ENCODE measurements at places on chromosomes 7 and 10.

- no peak for DNase-seq
Observed at GRCh38 chr7:131031099-131031868, 296.4 kb upstream of the MKLN1 start.

DNA sequence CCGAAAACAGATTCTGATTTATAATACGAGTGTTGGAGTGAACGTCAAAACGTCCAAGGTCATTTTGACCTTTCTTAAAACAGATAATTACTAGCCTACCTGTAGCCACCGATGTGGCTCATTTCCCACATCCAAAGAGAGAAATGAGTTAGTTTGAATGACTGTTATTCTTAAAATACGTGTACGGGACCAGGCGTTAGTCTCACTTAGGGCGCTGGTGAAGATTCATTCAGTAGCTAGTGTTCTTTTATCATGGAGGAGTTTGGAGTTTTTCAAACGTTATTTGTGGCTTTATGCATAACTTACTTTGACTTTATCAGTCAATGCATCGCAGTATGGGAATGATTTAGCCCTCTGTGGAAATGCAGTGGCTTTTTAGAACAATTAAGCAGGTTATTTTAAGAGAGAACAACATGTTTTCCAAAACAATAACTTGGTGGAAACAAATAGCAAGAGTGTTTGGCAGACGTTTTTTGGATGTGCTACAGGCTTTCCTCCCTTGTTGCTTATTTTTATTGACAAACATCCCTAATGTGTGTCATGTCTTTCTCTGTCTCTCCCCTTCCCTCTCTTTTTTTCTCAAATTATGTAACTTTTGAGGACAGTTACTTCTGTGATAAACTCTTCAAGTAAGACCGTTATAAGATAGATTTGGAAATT lies 1.6 kb downstream of the BICC1 start:
- DNase-seq: peak; percentile 64

DNA sequence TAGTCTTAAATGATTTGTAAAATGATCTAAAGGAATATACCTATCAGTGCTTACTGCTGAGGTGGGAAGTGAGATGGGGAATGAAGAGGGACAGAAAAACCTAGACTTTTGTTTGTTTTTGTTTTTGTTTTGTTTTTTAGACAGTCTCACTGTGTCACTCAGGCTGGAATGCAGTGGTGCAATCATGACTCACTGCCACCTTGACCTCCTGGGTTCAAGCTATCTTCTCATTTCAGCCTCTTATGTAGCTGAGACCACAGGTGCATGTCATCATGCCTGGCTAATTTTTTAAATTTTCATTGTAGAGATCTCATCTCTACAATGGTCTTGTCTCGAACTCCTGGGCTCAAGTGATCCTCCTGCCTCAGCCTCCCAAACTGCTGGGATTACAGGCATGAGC lies 116.4 kb upstream of the SEM1 start:
- no peak for DNase-seq

DNA sequence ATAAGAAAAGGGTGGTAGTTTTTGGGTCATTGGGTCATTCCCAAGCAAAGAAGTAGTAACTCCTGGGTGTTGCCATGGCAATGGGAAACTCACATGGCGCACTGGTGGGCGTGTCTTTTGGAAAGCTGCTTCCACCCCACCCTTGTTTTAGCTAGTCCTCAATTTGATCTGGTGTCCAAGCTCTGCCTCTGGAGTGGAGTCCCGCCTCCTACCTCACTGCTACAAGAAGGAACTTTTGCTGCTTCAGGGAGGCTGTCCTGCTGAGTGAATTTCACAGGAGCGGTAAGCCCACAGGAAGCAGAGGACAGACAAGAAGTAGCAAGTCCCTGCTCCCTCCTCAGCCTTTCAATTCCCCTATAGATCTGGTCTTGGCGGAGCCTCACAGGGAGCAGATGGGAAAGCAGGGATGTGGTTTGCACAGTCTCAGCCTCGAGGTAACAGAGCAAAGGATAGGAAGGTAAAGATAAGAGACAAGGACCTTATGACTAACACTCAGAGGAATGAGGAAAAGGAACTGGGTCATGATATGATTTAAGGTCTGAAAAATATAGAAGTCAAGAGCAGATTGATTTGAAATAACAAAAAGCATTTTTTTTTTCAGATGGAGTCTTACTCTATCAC lies 700.3 kb downstream of the TNS3 start:
- DNase-seq: no peak

GRCh38 chr7:137084607-137085380 lies 216.3 kb downstream of the CHRM2 start:
- DNase-seq: peak; percentile 58

GRCh38 chr10:30169342-30169741 lies 110.0 kb upstream of the JCAD start:
- DNase-seq: no peak

GRCh38 chr7:90760892-90761291 lies 164.8 kb downstream of the CDK14 start:
- DNase-seq: no peak

DNA sequence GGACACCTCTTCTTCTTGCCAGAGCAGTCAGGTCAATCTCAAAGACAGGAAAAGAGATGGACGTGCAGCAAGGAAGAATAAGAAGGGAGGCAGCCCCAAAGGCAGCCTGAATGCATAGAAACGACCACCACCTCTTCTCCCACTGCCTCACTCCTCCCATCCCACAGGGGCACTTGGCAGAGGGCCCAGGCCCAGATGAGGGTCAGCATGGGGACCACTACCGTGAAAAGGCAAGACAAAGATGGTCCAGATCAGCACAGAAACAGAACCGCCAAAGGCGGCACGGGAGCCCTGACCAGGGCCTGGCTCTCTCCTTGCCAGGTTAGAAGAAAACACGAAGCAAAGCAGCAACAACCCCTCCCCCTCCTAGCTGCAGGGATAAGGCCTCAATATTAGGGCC lies 1.9 kb upstream of the NDST2 start:
- DNase-seq: no peak

DNA sequence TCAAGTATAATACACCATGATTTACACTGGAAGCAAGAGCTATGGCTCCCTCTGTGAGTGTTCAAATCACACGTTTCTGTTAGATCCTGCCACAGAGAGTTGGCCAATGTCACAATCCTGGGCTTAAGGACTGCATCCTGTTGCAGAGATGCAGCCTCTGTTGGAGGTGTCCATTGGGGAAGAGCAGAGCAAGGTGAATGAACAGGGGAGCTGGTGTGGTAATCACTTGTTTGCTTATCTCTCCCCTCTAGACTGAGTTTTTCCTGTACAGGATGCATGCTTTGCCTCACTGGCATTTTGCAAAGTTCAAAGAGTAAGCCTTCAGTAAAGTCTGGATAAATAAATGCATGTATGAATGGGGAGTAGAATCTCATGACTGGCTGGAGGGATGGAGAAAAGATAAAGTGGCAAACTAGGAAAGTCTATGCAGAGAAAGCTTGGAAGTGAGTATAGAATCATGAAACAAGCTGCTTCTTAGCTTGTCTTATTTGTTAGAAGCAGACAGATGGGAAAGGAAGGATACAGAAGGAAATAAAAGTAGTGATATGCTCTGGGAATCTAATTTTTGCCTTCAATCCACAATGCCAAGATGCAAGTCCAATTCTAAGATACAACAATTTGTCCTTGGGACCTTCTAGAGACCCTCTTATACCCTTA lies 605.9 kb downstream of the KCNMA1 start:
- no peak for DNase-seq

DNA sequence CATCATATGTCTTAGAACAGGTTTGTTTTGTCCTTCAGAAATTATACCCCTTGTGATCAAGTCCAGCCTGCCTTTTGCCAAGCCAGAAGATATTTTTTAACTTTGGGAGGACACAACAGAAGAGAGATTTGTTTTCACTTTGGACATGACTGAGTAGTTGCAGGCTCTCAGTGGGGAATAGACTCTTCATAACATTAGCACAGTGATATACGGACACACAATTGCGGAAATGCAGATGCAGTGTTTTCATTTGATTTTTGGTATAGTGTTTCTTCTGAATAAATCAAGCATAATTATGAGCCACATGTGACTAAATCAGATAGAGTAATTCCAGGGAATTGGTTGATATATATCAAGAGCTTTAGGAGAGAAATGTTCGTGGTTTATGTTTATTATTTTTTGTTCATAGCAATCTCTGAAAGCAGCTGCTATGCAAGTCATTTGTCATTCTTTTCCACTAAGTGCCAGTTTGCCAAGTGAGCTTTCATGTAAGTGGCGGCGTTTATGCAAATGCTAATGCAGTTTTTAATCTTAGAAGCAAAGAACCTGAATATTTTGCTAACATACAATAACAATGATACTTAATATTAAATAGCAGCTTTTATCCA lies 69.6 kb upstream of the HDAC9 start:
- no peak for DNase-seq

DNA sequence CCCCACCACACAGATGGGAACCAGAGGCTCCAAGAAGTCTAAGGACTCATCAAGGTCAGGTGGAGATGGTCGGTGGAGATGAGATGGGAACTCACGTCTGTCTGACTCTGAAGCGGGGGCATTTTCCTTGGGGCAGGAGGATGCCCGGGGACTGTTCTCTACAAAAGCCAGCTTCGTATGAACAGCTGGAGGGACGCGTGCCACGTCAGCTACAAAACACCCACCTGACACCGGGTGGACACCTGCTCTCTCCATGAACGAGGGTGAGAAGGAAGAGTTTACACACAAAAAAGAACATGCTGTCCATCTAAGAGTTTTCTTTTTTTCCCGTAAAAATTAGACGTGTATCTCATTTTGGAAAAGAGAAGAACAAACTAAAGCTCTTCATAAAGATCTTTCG lies 47.7 kb downstream of the C10orf143 start:
- DNase-seq: no peak

- peak; percentile 86 for DNase-seq
Observed at GRCh38 chr10:49058463-49059255, 56.7 kb downstream of the VSTM4 start.

DNA sequence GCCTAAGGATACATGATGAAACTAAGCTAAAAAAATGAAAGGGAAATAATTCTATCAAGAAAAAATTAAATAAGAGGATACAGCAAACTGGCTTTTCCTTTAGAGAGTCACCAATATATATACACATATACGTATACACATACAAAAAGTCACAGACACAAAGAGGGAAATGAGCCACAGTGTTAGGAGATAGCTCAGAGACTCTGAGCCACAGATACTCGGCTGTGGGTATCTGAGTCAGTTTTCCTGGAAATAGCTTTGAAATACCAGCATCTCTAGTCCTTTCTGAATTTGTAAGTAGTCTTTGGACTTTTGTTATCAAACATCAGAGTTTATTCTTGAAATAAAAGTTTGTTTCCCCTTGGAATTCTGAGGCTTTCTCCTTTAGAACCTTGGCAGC lies 111.8 kb downstream of the TBXAS1 start:
- DNase-seq: no peak

GRCh38 chr10:97937928-97938327 lies 88.3 kb downstream of the GOLGA7B start:
- no peak for DNase-seq

- DNase-seq: no peak
Observed at GRCh38 chr10:49080965-49081364, 34.4 kb downstream of the VSTM4 start.

GRCh38 chr10:131891196-131891928 lies 9.4 kb upstream of the PPP2R2D start:
- DNase-seq: no peak

DNA sequence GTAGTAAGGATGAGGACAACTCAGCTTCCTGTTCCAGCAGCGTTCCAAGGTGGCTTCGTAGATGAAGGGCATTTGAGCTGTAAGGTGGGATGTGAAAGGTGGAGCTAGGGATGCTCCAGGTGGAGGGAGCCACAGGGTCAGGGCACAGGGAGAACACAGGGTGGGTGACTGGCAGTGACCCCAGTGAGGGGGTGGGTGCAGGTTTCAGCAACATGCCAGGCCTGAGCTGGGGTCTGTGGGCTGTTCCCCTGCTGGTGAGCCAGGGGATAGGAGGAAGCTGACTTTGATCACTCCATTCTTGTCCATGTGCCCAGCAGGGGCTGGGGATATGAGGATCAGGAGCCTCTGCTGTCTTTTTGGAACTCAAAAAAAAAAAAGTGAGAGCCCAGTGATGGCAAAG lies 33.2 kb downstream of the CDH23 start:
- no peak for DNase-seq

DNA sequence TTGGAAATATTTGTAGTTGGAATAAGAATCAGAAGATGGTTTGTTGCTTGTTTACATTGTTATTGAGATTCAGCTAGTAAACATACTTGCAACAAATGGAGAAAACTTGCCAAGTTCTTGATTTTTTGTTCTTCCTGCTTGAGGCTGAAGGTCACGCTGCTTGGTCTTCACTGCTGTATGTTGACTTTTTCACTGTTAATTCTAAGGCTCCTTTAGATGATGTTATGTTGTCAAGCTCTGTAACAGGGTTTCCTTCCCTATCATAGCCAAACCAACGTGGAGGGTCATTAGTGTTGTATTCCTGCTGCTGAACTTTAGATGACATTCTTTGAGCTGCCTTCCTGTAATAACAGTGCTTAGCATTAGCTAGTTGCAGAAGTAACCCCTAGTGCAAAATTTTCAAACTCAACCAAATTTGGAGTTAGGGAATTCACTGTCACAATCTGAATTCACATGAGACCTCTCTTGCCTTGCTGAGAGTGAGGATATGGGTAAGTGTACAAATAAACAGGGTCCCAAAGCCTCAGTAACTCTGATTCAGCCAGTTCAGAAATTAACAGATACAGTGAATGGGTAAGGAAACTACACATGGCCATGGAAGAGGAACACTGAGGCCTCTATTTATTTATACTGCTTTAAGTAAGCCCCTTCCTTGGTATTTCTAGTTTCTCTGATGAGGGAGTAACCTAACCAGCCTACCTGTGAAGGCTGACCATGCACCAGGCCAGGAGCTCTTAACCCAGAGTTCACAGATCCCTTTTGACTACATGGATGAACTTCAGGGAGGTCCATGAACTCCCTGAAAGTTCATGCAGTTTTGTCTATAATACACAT lies 64.6 kb downstream of the FAM185A start:
- DNase-seq: no peak

DNA sequence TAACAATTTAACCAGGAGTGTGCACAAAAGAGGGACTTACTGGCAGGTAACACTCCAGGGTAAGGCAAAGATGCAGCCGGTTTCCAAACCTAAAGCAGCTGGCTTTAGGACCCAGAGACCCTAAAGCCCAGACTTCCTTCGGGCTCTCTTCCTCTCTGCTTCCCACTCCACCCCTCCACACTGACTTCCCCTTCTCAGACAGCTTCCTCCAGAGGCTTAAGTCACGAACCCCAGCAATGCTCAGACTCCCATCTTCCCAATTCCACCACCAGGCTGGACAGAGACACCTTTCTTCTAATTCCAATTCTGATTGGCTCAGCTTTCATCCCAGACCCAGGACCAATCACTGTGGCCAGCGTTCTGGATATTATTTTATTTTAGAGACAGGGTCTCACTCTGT lies 24.8 kb downstream of the STYXL1 start:
- DNase-seq: peak; percentile 60

DNA sequence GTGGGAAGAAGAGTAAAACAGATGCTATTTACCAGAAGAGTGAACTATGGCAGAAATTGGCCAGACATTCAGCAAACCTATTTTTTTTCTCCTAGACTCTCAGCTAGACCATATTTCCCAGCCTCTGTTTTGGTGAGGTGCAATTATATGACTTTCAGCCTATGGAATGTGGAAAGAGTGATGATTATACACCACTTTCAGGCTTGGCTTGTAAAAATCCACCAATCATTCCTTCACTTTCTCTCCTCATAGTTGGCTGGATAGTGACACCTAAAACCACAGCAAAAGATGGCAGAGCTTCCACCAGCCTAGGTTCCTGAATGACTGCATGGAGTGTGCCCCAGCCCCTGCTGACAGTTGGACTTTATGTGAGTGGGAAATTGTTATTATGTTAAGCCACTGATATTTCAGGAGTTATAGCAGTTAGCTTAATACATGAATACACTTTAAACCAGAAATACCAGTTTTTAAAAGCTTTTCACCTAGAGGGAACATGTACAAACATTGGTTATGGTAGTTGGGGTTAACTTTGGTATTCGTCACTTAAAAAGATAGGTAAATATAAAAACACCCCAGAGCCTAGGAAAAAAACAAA lies 19.1 kb upstream of the TNKS2 start:
- no peak for DNase-seq
